ENCODE measurements at places on chromosomes 12 and 14. TPM values are rescaled to one million over a fixed set of nuclear protein-coding genes. Genes with fewer than 3 reads are reported as not detected.

Gene PPP1R36
- total RNA-seq: 0.18 TPM

DNA sequence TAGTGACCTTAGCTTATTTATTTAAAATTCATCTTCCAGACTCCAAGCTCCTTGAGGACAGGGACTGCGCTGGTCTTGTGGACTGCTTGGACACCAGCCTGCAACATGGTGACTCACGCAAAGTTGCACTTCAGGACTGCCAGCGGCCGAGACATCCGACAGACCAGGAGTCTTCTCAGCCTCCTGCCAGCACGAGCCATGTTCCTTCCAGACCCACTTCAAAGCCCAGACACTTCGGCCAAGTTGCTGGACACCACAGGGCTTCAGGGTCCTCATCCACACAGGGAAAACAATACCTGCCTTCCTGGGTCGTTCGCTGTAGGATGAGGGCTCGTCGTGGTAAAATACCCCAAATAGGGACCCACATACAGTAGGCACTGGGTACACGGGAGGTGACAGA lies 88.7 kb downstream of the BCL11B start:
- H3K36me3 ChIP-seq: peaks cover 50% of the 10 kb centered on the region
- DNase-seq: no peak
- H3K27ac ChIP-seq: peak overlapping the region; percentile 95
- peaks cover 96% of the 10 kb centered on the region for H3K4me1 ChIP-seq
- no peaks in the 10 kb centered on the region for H3K27me3 ChIP-seq
- peak overlapping the region; percentile 61 for H3K4me3 ChIP-seq

DNA sequence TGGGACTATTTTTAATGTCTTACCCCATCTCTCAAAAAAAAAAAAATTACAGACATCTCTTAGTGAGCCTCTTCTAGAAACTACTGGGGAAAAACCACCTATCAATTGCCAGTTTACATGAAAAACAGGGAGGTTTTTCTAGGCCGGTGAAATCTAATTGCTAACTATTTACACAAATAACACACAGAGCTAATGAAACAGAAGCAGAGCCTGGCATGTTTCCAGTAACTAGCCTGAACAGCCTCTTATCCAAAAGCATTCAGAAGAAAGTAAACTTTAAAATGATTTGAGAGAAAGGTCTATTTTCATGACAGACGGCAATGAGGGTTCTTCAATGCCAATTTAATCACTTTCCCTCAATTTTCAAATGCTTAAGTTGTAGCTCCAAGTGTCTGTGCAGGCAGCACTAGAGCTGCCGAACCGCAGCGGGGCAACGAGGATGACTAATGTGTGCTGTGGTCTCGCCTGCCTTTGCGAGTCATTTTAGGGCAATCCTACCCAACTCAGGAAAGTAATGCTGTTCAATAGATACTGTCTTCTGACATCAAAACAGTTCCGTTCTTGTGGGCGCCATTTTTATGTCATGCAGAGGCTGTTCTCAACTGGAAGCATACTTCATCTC lies 84.6 kb downstream of the SETD3 start:
- peak; percentile 16 for DNase-seq
- no peaks in the 10 kb centered on the region for H3K27me3 ChIP-seq
- H3K36me3 ChIP-seq: peaks cover 17% of the 10 kb centered on the region

DNA sequence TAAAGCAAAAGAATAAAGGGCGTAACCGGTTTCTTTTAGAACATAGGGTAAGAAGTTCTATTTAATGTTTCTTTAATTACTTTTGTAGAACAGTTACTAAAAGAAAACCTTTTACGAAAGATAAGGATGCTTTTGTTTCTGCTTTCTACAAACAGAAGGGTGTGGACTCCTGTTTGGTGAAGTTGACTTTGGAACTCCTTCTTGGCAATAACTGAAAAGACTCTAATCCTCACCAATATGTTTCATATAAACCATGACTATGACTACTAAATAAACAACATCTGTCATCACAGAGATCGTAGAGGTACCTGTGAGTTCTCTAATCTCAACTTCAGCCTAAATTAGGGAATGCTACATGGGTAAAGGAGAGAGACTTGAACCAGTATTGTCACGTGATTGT lies 210.8 kb upstream of the FLRT2 start:
- DNase-seq: no peak
- no peaks in the 10 kb centered on the region for H3K36me3 ChIP-seq

GRCh38 chr12:20486233-20486632 lies 117.9 kb downstream of the PDE3A start:
- no peak overlapping the region for H3K27ac ChIP-seq
- no peaks in the 10 kb centered on the region for H3K4me1 ChIP-seq
- no peak overlapping the region for H3K4me3 ChIP-seq
- peaks cover 4% of the 10 kb centered on the region for H3K27me3 ChIP-seq
- H3K36me3 ChIP-seq: no peaks in the 10 kb centered on the region
- no peak for DNase-seq
